ENCODE measurements at places on chromosomes 5 and 9.

DNA sequence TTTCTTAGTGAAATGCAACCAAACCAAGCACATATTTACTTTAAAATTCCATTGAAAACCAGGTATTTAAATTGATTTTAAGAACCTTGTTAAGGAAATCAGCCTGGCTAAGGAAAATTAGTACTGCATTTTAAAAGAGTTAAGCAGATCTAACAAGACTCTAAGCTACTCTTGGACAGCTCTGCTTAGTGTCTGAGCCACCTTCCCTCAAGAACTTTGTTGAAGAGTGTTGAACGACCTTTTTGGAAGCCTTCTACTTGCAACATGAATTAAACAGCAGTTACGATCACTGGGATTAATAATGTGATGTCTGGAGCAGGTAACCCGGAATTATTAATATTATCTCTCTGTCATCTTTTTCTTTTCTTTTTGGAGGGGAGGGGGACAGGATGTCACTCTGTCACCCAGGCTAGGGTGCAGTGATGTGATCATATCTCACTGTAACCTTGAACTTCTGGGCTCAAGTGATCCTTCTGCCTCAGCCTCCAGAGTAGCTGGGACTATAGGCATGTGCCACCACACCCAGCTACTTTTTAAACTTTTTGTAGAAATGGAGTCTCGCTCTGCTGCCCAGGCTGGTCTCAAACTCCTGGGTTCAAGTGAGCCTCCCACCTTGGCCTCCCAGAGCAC, 74.7 kb downstream of the ANKRD55 start:
- DNase-seq, result no peak

- no peak for DNase-seq
Measured at GRCh38 chr9:83441390-83441789, 96.8 kb downstream of the FRMD3 start.

DNA sequence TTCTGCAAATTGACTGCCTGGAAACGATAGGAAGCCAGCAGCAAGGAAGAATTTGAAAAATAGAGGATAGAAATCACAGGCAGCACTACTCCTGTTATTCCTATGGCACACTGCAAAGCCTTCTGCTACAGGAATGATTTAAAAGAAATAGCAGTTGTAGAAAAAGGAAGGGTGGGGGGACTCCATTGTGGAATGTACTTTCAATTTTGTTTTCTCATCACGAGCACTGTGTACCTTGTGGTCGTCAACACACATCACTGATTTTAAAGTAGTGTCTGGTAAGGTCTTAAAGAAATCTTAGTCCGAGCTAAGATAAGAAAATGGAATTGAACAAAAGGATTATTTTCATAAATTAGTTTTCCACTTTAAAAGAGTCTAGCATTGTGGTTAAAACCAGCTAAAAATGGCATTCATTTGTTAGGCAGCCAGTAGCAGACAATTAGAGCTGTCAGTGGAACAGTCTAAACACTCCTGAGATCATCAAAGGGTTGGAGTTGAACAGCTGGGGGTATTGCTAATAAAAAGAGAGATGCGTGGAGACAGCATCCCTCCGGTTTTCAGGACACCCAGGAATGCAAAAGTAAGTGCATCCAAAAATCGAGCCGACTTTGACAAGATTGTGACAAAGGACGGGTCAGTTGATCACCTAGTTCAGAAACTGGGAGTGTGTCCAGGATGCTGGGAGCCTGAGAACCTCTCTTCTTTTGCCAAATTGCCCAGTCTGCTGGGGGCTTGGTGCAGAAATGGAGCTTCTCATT, 97.8 kb upstream of the WWC1 start:
- DNase-seq, result no peak

GRCh38 chr5:173329491-173330337, 1.5 kb upstream of the STC2 start:
- no peak for DNase-seq

DNA sequence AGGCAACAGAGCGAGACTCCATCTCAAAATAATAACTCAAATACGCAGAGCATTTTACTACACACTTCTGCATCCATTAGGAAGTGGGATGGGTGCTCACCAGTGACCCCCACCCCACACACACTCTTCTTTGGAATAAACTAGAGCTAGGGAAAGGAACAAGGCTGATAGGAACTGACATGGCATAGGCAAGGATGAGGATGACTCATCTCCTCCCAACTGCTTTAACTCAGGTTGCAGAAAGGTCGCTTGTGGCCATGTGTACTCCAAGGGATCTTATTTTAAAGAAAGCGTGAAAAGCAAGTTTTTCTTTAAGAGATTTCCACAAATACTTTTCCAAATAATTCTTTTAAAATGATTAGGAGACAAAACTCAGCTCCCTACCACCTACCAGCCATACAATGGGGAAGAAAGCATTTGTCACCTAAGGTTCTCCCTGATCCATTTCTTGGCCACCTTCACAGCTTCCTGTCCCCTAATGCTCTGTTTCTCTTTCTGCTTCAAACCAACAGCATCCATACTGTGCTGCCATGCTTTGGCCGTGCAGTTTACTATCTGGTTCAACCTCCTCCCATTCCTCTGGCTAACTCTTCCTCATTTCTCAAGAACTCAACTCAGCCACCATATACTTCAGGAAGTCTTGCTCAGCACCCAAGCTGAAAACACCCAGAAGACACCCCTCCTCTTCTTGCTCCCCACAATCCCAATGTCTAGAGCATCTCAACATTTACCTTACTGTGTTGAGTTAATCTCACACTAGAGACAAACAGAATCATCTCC, 211.9 kb downstream of the ACTL7B start:
- DNase-seq, result no peak

GRCh38 chr9:9973062-9973461, 639.7 kb downstream of the PTPRD start:
- DNase-seq, result no peak

DNA sequence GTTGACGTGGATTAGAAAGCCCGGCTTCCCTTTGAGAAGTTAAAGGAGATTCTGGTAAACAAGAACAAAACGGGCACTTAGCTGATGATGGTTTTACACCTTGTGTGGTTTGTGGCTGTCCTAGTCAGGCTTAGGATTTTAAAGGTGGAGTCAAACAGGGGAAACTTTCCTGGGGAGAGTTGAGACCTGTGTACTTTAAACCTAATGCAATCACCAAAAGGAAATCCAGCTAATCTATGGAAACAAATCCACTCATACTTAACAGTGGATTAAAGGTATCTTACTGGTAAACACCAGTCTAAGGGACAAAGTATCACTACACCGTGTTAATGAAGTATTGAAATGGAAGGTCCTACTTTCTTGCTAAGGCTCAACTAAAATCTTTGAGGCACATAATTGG, 150.3 kb upstream of the PCA3 start:
- DNase-seq, result no peak

- DNase-seq, result no peak
Measured at GRCh38 chr5:160929360-160929759, 77.3 kb upstream of the ATP10B start.

GRCh38 chr5:144276034-144276822, 105.6 kb downstream of the KCTD16 start:
- DNase-seq, result no peak
